ENCODE measurements at places on chromosomes 1 and 21.

DNA sequence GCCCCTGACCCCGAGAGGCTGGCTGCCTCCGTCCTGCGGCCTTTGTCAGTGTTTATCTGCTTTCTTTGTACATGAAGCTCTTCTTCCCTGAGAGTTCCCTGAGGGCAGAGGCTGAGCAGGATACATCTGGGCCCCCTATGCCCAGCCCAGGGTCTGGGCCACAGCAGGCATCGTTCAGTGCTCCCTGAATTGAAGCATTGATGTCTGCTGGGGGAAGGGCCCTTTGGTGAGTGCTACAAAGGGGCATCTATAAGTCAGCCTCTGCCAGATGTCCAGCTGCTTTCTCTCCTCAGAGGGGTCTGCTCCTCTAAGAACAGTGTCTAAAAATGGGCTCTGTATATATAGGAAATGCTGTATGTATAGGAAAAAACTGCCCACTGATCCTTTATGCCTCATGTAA, 2.1 kb downstream of the HEYL start:
- DNase-seq = no peak

- peak; percentile 88 for DNase-seq
Observed at GRCh38 chr1:32273391-32274208, 18.3 kb upstream of the HDAC1 start.

GRCh38 chr1:88873737-88874349, 17.5 kb downstream of the GTF2B start:
- no peak for DNase-seq

GRCh38 chr1:77534456-77534855, 148.0 kb downstream of the ZZZ3 start:
- DNase-seq = no peak

- DNase-seq = no peak
Observed at GRCh38 chr1:234559902-234560676, 49.9 kb downstream of the IRF2BP2 start.
